ENCODE measurements at places on chromosomes 7 and 10.

GRCh38 chr10:70714951-70715350, 42.6 kb downstream of the ADAMTS14 start:
- DNase-seq: no peak

- DNase-seq: peak; percentile 1
Observed at GRCh38 chr7:11373546-11374142, 400.0 kb downstream of the PHF14 start.

DNA sequence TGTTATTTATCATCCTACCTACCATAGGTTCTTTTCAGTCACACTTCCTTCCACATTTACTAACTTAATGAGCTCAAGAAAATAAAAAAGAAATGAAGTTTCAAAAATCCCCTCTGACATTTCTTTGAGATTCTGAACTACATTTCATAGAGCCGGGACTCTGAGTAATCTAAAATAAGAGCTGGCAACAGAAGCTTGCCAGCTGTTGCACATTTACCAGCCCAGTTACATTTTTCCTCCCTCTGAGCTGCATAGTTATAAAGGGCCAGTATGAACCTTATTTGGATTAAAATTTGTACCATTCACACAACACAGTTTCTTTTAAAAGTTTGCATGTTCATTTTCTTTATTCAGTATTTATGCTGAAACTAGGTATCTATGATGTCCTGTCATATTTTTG, 119.5 kb upstream of the CAV2 start:
- DNase-seq: no peak

DNA sequence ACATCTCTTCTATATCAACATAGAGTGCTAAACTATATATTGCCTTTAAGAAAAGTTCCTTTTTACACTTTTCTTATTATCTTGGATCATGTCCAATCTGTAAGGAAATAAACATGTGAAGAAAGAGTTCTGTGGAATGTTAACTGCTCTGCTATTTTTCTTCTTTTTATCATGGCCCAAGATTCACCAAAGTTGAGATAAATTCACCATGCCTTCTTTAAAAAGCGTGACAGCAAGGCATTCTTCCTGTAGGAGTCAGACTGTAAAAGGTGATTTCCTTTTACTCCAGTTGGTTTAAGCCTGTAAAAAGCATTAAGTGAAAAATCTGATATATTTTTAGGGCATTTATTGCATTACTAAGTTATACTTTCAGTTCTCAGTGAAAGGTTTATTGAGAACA, 165.7 kb upstream of the FZD1 start:
- DNase-seq: no peak

GRCh38 chr10:79051766-79052165, 17.0 kb upstream of the ZMIZ1 start:
- no peak for DNase-seq

GRCh38 chr10:78071857-78072179, 38.2 kb downstream of the RPS24 start:
- no peak for DNase-seq

DNA sequence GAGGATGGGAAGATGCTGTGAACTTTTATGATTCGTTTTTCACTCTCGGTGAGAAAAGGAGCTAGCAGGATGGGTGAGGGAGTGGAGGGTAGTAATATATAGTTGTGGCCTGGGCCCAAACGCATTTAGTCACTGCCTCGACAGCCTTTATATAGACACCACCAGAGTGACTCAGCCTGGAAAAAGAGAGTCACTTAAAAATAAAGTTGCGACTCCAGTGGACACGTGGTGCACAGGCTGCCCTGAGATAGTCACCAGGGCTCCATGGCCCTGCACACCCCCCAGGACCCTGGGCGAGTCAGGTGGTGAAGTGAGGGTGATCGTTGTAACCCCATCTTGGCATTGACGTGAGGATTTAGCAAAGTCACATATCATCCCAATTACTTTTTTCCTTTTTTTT, 106.7 kb downstream of the CUX1 start:
- peak; percentile 4 for DNase-seq

GRCh38 chr10:6006546-6006945, 29.2 kb upstream of the IL15RA start:
- no peak for DNase-seq

DNA sequence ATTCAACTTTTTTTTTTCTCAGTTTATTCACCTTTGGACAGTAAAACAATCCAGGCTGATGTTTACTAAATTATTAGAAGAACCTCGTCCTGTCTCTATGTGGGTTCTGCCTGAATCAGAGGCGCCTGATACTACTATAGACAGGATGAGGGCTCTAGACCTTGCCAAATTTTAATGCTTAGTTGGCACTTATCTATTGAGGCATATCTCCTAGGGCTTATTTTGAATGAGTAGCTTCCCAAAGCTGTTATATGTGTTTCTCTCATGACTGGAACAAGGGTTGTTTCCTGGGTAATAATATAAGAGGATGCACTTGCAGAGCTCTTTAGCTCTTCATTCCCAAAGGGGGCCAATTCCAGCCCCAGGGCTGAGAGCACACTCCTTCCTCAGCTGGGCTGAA, 23.6 kb downstream of the HECW1 start:
- no peak for DNase-seq

- no peak for DNase-seq
Observed at GRCh38 chr7:68963552-68963951, 634.7 kb upstream of the AUTS2 start.

DNA sequence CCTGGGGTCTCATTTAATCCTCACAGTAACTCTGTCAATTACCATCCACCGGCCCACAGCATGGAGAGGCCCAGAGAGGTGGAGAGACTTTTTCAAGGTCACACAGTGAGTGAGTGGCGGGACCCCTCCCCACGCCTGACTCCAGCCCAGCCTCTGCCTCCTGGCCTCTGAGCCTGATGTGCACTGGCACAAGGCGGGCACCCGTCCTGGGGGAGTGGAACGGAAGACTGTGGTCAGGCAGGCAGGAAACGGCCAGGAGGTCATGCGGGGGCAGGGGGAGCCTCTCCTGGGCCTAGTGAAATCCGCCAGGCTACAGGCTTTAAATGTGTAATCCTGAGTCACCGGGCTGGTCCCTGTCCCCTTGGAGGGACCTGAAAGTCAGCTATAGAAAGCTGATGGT, 32.2 kb downstream of the ZCCHC24 start:
- peak; percentile 13 for DNase-seq
